ENCODE measurements at places on chromosomes 6 and 20.

DNA sequence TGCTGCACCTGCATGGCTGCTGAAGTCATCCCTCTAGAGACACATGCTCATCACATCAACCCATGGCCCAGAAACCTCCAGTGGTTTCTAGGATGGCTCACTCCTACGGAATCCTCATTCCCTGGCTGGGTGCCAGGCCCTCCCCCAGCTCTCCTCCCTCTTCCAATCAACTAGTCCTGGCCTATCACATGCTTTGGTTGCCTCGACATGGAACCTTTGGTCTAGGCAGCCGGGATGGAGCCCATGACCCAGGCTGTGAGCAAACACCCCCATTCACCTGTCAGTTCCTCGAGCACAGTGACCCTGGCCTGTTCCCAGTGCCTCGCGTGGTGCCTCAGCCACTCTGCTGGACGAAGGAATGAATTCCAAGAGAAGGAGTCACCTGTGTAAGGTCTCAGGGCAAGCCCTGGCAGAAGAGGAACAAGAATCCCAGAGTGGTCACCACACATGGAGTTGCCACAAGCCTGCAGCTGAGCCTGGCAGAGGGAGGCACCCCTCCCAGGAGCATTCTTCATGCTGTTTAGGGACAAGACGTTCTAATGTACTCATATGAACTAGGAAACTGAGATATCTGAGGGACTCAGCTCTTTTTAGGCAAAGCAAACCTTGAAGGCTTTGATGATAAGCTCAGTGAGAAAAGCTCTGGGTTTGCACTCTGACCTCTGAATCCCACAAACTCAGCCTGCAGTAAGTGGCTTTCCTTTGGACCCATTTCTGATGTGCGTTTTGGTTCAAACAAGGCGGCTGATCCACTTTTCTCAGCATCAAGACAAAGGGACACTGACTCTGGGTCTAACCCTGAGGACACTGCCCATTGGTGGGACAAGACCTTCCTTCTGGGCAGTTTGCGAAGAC is 40.2 kb downstream of the PPP1R3G start:
- no peak for DNase-seq

DNA sequence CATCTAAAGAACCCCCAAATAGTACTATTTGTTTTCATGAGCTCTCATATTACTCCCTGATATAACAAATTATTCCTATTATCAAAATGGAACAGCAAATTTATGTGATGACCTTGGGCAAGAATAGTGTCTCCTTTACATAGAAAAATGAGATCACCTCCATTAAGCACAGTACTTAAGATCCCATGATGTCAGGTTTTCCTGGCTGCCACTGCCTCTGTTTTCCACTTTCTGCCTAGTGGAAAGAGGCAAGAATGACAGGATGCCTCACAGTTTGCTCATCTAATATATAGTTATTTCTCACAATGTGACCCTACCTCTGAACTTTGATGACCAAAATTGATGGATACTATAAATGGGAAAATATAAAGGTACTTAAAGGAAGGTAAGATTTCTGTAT is 260.1 kb upstream of the SGK1 start:
- DNase-seq, result no peak

DNA sequence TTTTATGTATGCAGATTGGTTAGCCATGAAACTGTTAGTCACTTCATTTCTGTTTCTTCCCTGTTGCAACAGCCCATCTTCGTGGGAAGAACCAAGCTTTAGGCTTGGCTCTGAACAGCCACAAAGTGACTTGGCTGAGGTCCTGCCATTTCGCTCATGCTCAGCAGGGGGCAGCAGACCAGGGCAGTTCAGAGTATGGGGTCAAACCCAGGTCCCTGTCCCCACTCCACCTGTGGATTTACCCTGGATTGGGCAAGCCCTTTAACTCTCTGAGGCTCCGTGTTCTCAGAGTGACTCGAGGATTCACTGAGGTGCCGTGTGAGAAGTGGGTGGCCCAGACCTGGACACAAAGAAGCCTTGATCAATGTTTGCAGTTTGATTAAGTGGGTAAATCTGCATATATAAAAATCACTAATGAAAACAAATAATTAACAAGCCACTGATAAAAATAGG is 19.8 kb upstream of the MAP1LC3A start:
- DNase-seq, result peak; percentile 71

- DNase-seq, result peak; percentile 43
Measured at GRCh38 chr6:164897523-164898235, 411.7 kb downstream of the C6orf118 start.

DNA sequence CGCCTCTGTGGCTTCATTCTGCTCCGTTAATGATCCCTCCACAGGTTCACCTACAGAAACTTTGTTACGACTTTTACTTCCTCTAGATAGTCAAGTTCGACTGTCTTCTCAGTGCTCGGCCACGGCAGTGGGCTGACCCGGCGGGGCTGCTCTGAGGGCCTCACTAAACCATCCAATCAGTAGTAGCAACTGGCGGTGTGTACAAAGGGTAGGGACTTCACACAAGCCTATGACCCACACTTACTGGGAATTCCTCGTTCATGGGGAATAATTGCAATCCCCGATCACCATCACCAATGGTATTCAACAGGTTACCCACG is 1959.2 kb upstream of the DEFB115 start:
- no peak for DNase-seq

- no peak for DNase-seq
Measured at GRCh38 chr6:151358475-151358874, 32.9 kb downstream of the ZBTB2 start.

DNA sequence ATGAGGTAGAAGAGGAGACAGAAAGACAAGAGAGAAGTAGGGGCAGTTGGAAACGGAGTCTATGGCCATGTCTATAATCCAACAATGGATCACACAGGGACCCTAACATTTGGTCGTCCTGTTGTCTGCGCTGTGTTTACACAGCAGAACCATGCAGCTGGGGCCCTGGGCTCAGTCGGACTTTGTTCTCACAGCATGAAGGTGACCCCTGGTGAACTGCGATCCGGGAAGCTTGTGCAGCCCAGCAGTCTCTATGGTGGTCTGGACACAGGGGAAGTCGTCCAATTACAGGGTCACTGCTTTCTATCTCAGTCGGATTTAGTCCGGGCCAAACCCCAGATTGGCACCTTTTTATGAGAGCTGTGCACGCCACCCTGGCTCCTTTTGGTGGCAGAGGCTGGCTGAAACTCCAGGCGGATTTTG is 153.6 kb downstream of the FOXA2 start:
- no peak for DNase-seq

- peak; percentile 11 for DNase-seq
Measured at GRCh38 chr6:62775427-62776022, 435.7 kb upstream of the FKBP1C start.
